NCI-H748 treated with DMSO at 0.1 percent for 48 hours (cell line): ENCODE measurements at places on chromosomes 4 and X.

DNA sequence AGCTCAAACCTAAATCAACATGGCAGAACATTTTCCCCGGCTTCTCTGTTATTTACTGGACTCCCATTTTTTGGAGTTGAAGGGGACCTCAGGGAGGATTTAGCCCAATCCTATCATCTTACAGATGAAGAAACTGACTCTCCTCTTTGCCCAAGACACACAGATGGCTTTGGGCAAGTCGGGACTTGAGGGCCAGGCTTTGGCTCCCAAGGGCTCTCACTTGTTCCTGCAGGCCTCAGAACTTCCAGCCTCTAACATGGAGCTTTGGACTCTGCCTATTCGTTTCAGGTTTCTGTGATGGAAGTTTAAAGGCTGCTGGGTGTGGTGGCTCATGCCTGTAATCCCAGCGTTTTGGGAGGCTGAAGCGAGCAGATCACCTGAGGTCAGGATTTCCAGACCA lies 59.5 kb downstream of the RHOH start:
- no peak for DNase-seq

GRCh38 chrX:9434051-9434550 lies 30.8 kb upstream of the TBL1X start:
- DNase-seq: no peak

GRCh38 chrX:21176921-21177571 lies 197.2 kb upstream of the CNKSR2 start:
- no peak for DNase-seq

DNA sequence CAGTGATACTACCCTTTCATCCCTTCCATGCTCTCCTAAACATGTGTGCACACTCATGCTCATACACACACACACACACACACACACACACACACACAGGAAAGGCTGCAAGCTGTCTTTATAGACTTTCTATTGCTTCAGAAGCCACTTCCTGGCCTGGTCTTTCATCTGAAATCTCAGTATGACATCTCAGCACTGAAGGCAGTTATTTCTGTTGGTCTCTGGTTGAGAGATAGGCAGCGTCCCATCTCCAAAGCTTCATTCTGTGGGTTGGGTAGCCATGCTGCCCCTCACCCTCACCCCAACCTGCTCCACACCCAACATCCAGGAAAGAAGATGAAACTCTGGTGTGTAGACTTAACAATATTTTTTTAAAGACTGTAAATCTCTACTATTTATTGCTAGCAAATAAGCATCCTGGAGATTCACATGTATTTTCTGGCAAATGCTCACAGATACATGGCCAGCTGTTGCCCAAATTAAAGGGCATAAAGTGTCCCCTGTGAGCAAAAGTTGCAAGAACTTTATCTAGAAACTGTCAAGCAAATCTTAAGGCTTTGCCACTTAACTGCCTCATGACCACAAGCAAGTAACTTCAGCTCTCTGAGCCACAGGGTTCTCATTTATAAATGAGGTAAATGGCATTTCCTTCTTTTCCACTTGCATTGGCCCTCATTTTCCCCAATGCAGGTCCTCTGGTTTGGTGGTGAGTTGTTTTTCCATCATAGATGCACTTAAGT lies 189.8 kb upstream of the AFF2 start:
- DNase-seq: no peak

DNA sequence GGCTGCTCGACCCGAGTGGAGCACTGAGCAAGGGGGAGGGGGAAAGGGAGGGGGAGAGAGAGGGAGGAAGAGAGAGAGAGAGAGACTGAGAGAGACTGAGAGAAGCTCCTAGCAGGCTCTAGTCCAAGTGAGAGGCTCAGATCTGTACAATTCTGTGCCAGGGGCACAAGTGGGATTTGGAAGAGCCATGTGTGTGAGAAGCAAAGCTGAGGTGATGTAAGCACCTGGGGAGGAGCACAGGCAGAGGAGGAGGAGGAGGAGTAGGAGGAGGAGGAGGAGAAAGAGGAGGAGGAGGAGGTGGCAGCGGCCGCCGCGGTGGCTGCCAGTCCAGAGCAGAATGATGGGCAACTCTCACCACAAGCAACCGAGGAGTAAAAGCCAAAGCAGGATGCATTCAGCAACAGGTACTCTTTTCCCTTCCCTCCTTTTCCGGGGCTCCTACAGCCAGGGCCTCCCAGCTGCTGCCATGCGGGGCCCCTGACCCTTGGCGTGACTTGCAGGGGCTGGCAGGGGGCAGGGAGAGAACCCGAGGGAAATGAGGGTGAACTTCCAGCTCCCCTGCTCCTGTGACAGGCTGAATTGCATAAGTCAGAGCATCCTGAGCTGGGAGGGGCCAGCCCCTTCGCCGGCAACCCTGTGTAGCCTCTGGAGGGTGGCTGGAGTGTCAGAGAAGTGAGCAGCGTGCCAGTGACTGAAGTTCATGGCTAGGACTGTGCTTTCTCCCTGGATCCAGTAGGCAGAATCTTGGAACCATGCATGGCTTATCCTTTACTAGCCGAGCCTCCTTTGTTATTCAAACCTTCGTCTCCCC lies 62.2 kb downstream of the RTL5 start:
- no peak for DNase-seq

- no peak for DNase-seq
Observed at GRCh38 chrX:125405339-125405738, 85.7 kb downstream of the TEX13C start.

GRCh38 chr4:100189820-100190642 lies at the start of gene DDIT4L:
TSS of gene DDIT4L (minus strand) at chr4:100190468. CDS start at chr4:100189983, 485 bp downstream.
- no peak for DNase-seq

DNA sequence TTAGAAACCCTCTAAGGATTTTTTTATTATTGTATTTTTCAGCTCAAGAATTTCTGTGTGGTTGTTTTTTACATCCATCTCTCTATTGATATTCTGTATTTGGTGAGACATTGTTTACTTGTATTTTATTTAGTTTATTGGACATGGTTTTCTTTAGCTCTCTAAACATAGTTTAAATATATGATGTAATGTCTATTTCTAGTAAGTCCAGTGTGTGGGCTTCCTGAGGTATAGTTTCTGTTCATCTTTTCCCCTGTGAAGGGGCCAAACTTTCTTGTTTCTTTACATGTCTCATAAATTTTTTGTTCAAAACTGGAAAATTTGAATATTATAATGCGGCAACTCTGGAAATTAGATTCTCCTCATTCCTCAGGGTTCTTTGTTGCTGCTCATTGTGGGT lies 28.2 kb upstream of the ATRX start:
- DNase-seq: no peak

- DNase-seq: no peak
Observed at GRCh38 chr4:181157647-181158046, 1085.6 kb upstream of the TENM3 start.

- DNase-seq: no peak
Observed at GRCh38 chrX:82362990-82363389, 1145.1 kb upstream of the POU3F4 start.

- no peak for DNase-seq
Observed at GRCh38 chrX:46444011-46444410, 101.2 kb downstream of the ZNF674 start.

DNA sequence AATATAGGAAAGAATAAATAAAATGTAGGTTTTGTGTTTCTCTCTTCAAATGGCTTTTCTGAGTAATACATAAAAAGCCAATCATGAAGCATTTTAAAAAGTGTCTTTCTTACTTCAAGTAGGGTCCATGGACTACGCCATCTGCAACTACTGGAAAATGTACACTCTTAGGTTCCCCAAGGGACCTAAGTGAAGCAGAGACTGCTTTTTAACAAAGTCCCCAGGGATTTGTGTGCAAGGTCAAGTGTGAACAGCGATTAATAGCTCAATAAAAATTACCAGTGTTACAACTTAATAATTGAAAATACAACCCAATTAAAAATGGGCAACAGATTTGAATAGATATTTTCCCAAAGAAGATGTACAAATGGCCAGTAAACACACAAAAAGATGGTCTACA lies 84.9 kb downstream of the ARHGAP6 start:
- DNase-seq: no peak

GRCh38 chrX:39821709-39822095 lies 276.1 kb downstream of the BCOR start:
- DNase-seq: no peak

- peak; percentile 0 for DNase-seq
Observed at GRCh38 chrX:104195489-104196084, 29.3 kb downstream of the FAM199X start.

- DNase-seq: no peak
Observed at GRCh38 chr4:92101737-92102172, 202.0 kb upstream of the GRID2 start.

DNA sequence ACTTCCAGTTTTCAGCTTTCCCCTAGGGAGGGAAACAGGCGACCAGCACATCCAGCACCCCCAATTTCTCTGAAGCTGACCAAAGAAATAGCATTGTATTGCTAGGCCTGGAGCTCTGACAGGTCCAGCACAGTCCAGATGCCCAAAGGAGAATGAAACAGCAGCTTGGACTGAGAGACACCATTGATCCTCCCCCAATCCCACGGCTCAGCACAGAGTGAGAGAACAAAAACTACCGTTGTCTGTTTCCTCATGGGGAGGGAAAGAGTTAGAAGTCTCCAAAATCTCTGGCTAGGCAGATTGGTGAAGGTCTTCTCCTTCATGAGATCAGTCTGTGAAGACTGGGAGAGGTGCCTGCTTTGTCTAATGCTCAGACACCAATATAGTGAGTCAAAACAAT lies 8.6 kb downstream of the TCEAL7 start:
- no peak for DNase-seq

DNA sequence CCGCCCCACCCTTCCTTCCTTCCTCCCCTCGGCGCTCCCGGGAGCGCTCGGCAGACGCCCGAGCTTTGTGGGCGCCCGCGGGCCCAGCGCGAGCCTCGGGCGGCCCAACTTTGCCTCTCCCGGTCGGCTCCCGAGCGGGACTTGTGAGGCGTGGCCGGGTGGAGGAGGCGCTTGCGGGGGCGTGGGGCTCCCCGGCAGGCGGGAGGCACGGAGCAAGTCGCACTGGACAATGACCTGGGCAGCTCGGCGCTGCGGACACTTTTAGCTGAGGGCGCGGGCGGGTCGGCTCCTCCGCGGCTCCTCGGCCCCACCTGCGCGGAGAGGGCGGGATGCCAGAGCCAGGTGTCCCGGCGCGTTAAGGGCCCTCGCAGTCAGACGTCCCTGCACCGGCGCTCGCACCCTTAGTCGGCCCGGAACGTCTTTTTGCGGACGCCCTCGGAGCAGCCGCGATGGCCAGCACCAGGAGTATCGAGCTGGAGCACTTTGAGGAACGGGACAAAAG lies 385 bp downstream of the DCLK2 start:
- DNase-seq: peak; percentile 8
